ENCODE measurements at places on chromosomes 2 and 18.
A peak's percentile ranks its signal among the peaks of the same experiment; 100 is the strongest.

- DNase-seq: peak; percentile 95
These were observed 105.9 kb downstream of the RBMS1 start for GRCh38 chr2:160387558-160388262.

DNA sequence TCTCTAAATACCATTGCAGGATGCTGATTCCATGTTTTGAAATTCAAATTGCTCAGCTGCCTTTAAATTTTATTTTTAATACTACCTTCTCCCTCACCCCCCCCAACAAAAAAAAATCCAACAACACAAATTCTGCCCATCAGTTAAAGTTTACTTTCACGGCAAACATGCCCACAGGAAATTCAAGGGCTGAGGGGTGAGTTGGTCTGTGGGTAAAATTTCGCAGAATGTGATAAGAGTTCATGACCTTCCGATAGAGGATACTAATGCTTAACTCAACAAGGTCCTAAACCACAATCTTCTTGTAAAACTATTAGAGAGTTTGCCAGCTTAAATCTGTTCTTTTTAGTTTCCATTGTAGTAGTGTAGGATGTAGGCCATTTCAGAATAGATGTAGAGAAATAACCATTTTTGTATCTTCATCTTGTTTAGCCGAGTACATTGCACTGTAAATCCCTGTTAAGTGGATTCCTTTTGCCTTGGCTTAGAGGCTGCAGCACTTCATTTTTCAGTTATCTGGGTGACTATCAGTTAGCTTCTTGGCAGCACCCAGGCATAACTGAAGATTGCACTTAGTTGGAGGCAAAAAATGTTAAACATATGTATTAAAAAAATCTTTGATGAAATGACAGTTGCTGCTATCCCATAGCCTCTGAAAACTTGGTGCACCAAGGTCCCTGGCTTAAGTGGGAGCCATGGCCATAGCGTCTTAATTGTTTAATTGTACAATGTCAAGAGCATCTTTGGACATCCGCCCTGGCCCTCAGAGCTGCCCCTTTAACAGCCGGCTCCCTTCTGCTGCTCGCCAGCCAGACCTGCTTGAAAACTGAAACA lies 232.3 kb downstream of the HAUS1 start:
- peak; percentile 50 for DNase-seq

DNA sequence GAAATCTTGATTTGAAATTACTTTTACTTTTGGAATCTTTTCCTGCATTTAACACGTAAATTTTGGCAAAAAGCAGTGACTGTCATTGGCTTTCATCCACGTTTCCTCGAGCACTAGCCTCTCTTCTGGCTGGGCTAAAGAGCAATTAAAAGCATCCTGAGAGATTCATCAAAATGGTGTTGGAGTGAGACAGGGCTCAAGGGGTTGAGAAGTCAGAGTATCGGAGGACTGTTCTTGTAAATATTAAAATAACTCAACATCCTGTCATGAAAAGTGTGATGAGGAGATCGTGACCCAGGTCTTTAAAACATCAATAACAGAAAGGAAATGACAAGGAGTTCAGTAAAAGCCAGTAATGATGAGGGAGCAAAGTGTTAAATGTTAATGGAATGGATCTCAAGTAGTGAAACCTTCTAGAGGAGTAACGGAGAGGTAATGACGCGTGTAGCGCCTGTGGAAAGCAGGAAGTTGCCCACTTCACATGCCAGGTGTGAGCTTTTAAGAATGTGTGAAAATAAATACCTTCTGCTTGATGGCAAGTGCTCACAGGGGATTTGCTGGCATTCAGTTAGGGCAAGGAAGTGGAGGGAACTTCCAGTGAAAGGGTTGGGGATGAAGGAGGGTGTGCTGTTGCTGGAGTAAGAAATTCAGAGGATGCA lies 754.4 kb downstream of the ADCYAP1 start:
- DNase-seq: no peak

DNA sequence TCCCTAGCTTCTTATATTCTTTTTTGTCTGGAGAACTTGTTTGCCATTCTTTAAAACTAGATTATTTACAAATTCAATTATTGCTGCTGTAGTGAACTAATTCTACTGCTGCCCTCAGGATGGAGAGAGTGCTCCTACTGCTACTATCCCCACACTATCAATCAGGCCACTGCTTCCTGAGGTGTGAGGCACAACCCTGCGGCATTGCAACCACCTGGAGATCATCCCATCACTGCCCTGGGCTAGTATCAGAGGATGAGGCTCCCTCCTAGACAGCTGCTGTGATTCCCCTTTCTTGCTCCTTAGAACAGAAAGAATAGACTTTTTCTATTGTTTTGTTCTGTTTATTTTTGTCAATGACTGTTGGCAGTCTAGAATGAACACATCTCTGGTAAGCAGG lies 146.6 kb downstream of the CDH19 start:
- DNase-seq: no peak

GRCh38 chr2:46893269-46893939 lies 22.2 kb downstream of the MCFD2 start:
- no peak for DNase-seq
